ENCODE measurements at places on chromosomes 7 and 10. TPM values are rescaled to one million over a fixed set of nuclear protein-coding genes. Genes with fewer than 3 reads are reported as not detected.

ADCYAP1R1 gene
- 0.56 TPM for total RNA-seq

ANXA8 gene
- 0.32 TPM for total RNA-seq

ATG9B gene
- 7.1 TPM for total RNA-seq

PRSS37 gene
- not detected for total RNA-seq

GNGT1 gene
- not detected for total RNA-seq

BMPER gene
- total RNA-seq: 138 TPM

PNLIPRP3 gene
- not detected for total RNA-seq

NEUROG3 gene
- not detected for total RNA-seq

NPC1L1 gene
- 0.21 TPM for total RNA-seq

RASA4 gene
- 37.1 TPM for total RNA-seq

NAT16 gene
- total RNA-seq: 0.27 TPM

TMEM176B gene
- 25.6 TPM for total RNA-seq

LMOD2 gene
- 24.3 TPM for total RNA-seq

GRCh38 chr7:116322541-116322940 lies 112.2 kb downstream of the TES start:
- H3K4me1 ChIP-seq: no peaks in the 10 kb centered on the region
- H3K27me3 ChIP-seq: no peaks in the 10 kb centered on the region
- no peak for DNase-seq
- no peaks in the 10 kb centered on the region for H3K36me3 ChIP-seq

DNA sequence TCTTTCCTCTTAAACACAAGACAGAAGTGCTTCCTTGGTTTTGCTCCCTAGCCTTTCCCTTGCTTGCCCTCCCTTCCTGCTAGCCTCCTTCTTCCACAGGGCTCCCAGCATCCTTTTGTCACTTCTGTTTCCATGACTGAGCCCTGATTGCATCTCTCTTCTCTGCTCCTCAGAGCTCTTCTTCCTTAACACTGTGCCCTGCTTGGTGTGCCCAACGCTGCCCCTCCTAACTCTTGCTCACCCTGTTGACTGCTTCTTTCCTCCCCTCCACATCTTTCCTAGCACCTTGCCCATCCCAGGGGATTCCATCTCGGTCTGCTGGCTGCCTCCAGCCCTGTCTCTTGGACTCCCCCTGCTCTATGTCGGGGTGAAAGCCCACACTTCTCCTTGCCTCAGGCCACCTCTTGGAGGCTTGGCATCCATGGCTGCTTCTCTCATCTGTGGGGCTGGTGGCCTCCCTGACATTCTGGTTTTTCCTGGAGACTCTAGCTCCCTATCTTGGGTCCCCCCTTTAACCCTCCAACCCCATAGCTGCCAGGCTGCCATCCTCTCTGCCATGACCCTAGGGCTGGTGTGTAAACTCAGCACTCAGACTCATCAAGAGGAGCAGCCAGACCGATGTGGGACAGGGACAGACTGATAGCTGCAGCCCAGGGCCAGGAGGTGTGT lies 5.8 kb downstream of the IGFBP1 start:
- no peak overlapping the region for H3K4me3 ChIP-seq
- H3K27ac ChIP-seq: no peak overlapping the region
- no peaks in the 10 kb centered on the region for H3K4me1 ChIP-seq
- DNase-seq: no peak
- no peaks in the 10 kb centered on the region for H3K36me3 ChIP-seq

GRCh38 chr7:80387634-80388193 lies 124.2 kb downstream of the GNAT3 start:
- H3K36me3 ChIP-seq: no peaks in the 10 kb centered on the region
- H3K27ac ChIP-seq: no peak overlapping the region

- no peak within 1 kb of the TSS for H3K4me3 ChIP-seq
- no peaks in the 10 kb centered on the region for H3K27me3 ChIP-seq
- no peak for DNase-seq
- no peaks in the 10 kb centered on the region for H3K36me3 ChIP-seq
- H3K4me1 ChIP-seq: no peaks in the 10 kb centered on the region
Observed at GRCh38 chr7:48171202-48171601, at the start of gene ABCA13. Gene ABCA13, plus strand, starts transcription at chr7:48171458. Its CDS starts 26 bp downstream, at chr7:48171484.

- DNase-seq: no peak
- H3K27me3 ChIP-seq: no peaks in the 10 kb centered on the region
- H3K4me1 ChIP-seq: no peaks in the 10 kb centered on the region
Observed at GRCh38 chr7:1331561-1332467, 99.1 kb downstream of the UNCX start.

DNA sequence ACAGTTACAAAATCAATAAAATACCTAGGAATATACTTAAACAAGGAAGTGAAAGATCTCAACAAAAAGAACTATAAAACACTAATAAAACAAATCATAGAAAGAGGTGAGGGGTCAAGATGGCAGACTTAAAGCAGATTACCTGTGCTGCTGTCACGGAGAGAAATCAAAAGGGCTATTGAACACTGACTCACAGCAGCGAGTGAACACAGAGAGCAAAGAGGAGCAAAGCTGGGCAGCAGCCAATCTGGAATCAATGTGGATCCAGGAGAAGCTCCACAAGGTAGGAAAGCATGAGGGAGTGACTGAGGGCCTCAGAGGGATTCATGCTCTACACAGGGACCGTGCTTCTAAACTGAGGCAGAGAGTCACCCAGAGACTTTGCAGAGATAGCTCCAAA lies 562.0 kb upstream of the SEMA3D start:
- H3K4me1 ChIP-seq: no peaks in the 10 kb centered on the region
- H3K27me3 ChIP-seq: no peaks in the 10 kb centered on the region
- DNase-seq: no peak
- H3K27ac ChIP-seq: no peak overlapping the region

DNA sequence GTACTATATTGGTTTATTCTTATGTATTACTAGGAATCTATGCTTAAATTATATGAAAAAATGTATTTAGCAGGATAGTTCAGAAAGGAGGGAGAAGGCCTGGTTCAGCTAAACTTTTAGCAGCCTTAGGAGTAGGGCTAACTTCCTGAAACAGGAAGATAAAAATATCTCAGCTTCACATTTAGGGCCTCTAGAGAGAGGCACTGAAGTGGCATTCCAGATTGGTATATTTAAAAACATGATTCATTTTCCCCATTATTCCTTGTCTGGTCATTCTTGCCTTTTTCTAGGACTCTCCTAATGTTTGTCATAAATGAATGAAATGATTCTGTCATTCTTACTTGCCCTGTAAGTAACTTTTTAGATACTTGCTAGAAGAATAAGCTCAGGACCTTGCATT lies 63.0 kb upstream of the CYP26C1 start:
- H3K4me3 ChIP-seq: no peak overlapping the region
- peak overlapping the region; percentile 44 for H3K27ac ChIP-seq

GRCh38 chr10:119301397-119301796 lies 94.0 kb downstream of the GRK5 start:
- peaks cover 27% of the 10 kb centered on the region for H3K4me1 ChIP-seq
- H3K27ac ChIP-seq: no peak overlapping the region
- no peak overlapping the region for H3K4me3 ChIP-seq
- H3K27me3 ChIP-seq: no peaks in the 10 kb centered on the region

DNA sequence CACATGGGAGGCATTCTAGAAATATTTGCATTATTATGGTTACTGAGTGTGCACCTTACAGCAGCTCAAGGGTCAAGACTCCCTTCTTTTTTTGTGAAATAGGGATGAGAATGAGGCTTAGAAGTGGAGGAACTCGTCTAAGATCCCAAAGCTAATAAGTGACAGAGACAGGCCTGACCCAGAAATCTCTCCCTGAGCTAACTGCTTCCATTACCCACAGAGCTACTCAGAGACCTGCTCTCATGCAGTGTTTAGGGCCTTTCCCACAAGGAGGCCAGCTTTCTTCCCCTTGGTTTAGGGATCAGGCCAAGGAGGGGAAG lies 301.7 kb downstream of the RPS24 start:
- DNase-seq: no peak
- H3K27me3 ChIP-seq: no peaks in the 10 kb centered on the region
- no peak overlapping the region for H3K27ac ChIP-seq
- H3K4me3 ChIP-seq: no peak overlapping the region
- H3K36me3 ChIP-seq: no peaks in the 10 kb centered on the region

DNA sequence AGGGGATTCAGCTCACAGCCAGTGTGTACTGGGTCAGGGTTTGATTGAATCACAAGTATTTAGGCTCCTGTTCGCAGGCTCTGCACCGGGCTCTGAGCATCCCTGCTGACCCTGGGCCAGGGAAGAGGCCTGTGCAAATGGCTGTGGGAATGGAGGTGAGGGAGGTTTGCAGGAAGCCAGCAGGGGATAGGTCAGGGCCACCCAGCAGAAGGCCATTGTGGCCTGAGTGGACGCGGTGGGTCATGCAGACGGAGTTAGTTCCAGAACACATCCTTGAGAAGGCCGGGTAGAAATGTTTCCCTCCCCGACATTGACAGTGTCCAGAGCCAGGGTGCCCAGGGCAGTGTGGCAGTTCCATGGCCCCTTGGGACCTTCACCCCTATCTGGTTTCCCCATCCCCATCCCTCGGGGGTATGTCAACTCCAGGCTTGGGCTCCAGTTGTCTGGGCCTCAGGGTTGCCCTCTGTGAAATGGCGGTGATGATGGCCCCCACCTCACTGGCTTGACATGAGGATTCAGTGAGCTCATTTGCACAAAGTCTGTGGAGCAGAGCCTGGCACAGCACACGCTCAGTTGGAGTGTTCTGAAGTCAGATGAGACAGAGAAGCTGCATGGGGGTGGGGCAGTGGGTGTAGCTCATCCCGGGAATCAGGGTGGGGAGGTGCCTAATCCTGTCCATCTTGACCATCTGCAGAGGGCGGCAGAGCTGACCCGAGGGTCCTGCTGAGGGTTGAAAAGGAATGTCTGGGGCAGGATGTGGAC lies 107.6 kb downstream of the ADCY1 start:
- H3K27ac ChIP-seq: no peak overlapping the region
- peaks cover 6% of the 10 kb centered on the region for H3K36me3 ChIP-seq
- H3K4me1 ChIP-seq: no peaks in the 10 kb centered on the region
- H3K4me3 ChIP-seq: no peak overlapping the region
- no peak for DNase-seq
- no peaks in the 10 kb centered on the region for H3K27me3 ChIP-seq

DNA sequence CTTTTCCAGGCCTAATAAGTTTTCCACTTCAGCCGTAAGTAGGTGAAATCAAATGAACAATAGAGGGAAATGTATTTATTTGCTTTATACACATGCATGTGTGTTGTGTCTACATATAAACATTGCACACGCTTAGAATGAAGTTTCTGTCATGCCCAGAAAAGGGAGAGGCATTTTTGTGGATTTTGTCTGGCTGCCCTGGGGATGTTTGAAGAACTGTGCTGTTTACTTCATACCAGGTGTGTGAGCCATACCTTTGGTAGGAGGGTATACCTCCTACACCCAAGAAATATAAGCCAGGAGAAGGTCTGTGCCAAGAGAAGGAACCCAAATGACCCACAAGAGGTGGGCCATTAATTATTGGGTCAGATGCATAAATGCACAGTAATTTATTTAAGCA lies 12.8 kb downstream of the GATAD1 start:
- peak overlapping the region; percentile 13 for H3K27ac ChIP-seq
- H3K4me3 ChIP-seq: no peak overlapping the region
- no peak for DNase-seq
- H3K27me3 ChIP-seq: no peaks in the 10 kb centered on the region

DNA sequence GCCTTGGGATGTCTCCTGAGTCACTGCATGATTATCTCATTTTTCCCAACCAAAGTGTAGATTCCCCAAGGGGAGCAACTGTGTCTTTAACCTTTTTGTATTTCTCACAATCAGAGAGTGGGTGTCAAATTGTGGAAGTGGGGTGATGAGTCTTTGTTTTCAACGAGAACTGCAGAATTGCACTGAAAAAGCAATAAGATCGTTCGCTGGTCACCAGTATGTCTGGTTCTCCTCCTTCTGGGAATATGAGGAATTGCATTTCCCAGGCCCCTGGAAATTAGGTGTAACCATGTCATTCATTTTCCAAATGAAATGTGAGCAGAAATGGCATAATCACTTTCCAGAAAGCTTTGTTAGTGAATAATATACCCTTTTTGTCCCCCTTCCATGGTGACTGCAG lies 326.9 kb downstream of the GPAM start:
- H3K4me1 ChIP-seq: no peaks in the 10 kb centered on the region
- H3K36me3 ChIP-seq: no peaks in the 10 kb centered on the region
- peak; percentile 2 for DNase-seq
- no peak overlapping the region for H3K27ac ChIP-seq
- no peaks in the 10 kb centered on the region for H3K27me3 ChIP-seq
- H3K4me3 ChIP-seq: no peak overlapping the region

DNA sequence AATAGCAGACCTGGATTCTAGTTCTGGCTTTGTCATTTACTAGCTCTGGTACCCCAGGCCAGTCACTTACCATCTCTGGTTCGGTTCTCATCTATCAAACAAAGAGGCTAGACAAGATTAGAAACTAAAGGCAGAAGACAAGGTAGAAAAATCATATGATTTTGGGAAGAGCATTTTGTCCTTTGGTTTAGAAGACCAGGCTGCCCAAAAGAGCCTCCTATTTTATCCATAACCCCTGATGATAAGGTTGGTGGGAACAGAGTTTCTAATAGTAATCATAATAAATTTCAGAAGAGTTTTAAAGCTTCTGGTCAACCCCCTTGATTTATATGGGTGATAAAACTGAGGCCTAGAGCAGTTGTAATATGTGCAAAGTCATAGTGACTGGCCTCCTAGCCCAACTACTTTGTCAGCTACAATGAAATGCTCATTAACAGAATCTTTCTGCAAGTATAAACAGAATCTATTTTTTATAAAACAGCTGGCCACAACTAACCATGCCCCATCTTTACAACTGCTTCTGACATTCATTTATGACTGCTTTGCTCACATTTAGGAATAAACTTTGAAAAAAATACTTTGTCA lies 23.4 kb downstream of the COX15 start:
- no peaks in the 10 kb centered on the region for H3K27me3 ChIP-seq
- no peak for DNase-seq
- H3K27ac ChIP-seq: no peak overlapping the region
- H3K4me3 ChIP-seq: no peak overlapping the region

DNA sequence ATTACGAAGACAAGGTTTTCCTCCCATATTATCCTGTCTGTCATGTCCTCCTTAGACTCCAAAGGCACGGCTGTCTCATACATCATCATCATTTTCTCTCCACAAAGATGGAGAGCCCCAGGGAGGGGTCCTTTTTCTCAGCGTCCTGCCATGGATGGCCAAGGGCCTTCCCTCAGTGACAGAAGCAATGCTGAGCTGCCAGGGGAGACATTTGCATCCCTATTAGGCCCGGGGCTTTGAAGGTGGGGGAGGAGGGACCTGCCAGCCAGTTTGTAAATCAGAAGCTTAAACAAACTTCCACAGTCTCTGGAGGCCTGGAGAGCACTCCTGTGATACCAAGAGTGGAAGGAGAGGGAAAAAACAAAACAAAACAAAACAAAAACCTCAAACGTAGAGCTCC lies 112.4 kb upstream of the ADO start:
- no peak overlapping the region for H3K27ac ChIP-seq
- H3K4me3 ChIP-seq: no peak overlapping the region
- no peaks in the 10 kb centered on the region for H3K36me3 ChIP-seq
- no peaks in the 10 kb centered on the region for H3K4me1 ChIP-seq
- no peaks in the 10 kb centered on the region for H3K27me3 ChIP-seq
